ENCODE measurements at places on chromosomes 6 and 20. TPM values are rescaled to one million over a fixed set of nuclear protein-coding genes. Genes with fewer than 3 reads are reported as not detected.

GRCh38 chr20:5433352-5433751 lies 116.6 kb upstream of the PROKR2 start:
- no peaks in the 10 kb centered on the region for H3K27me3 ChIP-seq
- H3K4me3 ChIP-seq = no peak overlapping the region
- no peak for DNase-seq
- no peaks in the 10 kb centered on the region for H3K36me3 ChIP-seq
- no peaks in the 10 kb centered on the region for H3K4me1 ChIP-seq

- peak; percentile 76 for DNase-seq
- peaks cover 7% of the 10 kb centered on the region for H3K4me1 ChIP-seq
- peak within 1 kb of the TSS; percentile 52 for H3K4me3 ChIP-seq
- H3K27ac ChIP-seq = peak within 1 kb of the TSS; percentile 81
- no peaks in the 10 kb centered on the region for H3K27me3 ChIP-seq
Observed at GRCh38 chr6:31927242-31927862, at the start of gene C2. Gene C2 (plus strand): TSS chr6:31927717. CDS start chr6:31927753, 36 bp downstream.

DNA sequence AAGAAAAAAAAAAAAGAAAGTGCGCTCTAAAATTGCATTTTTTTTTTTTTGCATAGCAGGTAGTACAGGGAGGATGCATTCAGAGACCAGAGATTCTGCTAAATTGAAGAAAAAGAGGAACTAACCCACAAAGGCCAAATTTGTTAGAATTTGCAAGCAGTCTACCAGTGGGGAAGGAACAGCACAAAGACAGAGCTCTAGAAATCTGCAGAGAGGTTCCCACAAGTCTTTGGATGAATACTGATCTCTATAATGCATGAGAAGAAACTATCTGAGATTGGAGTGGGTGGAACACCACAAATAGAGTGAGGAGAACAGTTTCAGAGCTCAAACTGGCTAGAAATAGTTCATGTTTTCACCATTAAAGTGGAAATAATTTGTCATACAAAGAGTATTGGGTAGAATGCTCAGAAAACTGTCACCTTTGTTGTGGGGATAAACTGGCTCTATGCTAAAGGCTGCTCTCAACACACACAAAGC lies 79.6 kb upstream of the AHI1 start:
- H3K36me3 ChIP-seq = no peaks in the 10 kb centered on the region
- H3K4me1 ChIP-seq = no peaks in the 10 kb centered on the region
- H3K27me3 ChIP-seq = no peaks in the 10 kb centered on the region
- H3K27ac ChIP-seq = no peak overlapping the region
- DNase-seq = no peak

- H3K4me3 ChIP-seq = no peak overlapping the region
- no peaks in the 10 kb centered on the region for H3K36me3 ChIP-seq
- H3K4me1 ChIP-seq = no peaks in the 10 kb centered on the region
- no peaks in the 10 kb centered on the region for H3K27me3 ChIP-seq
- H3K27ac ChIP-seq = no peak overlapping the region
Observed at GRCh38 chr20:41287327-41287726, 30.2 kb downstream of the ZHX3 start.

DNA sequence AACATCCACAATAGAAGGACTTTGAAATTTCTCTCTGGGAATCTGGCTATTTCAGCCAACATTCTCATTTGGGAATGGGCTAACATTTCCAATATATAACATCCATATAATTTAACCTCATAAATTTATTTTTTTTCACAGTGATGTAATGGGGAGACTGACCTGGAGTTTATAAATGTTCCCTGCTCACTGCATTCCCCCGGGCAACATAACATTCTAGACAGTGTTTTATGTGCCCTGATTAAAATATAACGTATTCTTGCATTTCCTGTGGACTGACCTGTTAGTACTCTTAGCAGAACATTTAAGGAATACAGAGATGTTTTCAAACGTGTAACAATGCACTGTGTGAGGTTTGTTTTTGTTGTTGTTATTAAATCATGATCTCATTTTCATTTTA lies 20.9 kb downstream of the TSHZ2 start:
- no peak overlapping the region for H3K4me3 ChIP-seq
- H3K27me3 ChIP-seq = no peaks in the 10 kb centered on the region
- H3K4me1 ChIP-seq = no peaks in the 10 kb centered on the region
- H3K27ac ChIP-seq = no peak overlapping the region
- DNase-seq = no peak

GRCh38 chr20:33071198-33071597 lies 8.2 kb upstream of the BPIFB4 start:
- H3K27me3 ChIP-seq = no peaks in the 10 kb centered on the region
- H3K27ac ChIP-seq = no peak overlapping the region
- H3K4me3 ChIP-seq = no peak overlapping the region
- no peaks in the 10 kb centered on the region for H3K4me1 ChIP-seq
- DNase-seq = no peak

GRCh38 chr6:7073821-7074525 lies 33.8 kb upstream of the RREB1 start:
- H3K36me3 ChIP-seq = no peaks in the 10 kb centered on the region
- no peak overlapping the region for H3K27ac ChIP-seq
- DNase-seq = peak; percentile 73
- no peaks in the 10 kb centered on the region for H3K27me3 ChIP-seq
- H3K4me3 ChIP-seq = no peak overlapping the region
- H3K4me1 ChIP-seq = no peaks in the 10 kb centered on the region

DNA sequence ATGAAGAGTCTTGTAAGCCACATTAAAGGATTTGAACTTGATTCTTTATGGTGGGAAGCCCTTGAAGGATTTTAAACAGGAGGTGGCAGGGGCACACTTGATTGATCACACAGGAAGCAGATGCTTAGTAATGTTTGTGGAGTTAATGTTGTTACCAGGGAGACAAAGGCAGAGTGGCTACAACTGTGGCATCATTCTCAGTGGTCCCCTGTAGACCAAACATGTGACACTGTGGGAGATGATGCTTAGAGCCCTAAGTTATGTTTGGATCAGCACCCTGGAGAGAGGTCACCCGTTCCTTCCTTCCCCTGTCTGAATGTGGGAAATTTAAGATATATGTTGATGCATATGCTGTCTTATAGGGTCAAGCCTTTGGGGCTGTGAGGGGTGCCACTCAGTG lies 53.2 kb downstream of the EIF2S2 start:
- H3K27me3 ChIP-seq = no peaks in the 10 kb centered on the region
- no peak for DNase-seq
- no peak overlapping the region for H3K27ac ChIP-seq

DNA sequence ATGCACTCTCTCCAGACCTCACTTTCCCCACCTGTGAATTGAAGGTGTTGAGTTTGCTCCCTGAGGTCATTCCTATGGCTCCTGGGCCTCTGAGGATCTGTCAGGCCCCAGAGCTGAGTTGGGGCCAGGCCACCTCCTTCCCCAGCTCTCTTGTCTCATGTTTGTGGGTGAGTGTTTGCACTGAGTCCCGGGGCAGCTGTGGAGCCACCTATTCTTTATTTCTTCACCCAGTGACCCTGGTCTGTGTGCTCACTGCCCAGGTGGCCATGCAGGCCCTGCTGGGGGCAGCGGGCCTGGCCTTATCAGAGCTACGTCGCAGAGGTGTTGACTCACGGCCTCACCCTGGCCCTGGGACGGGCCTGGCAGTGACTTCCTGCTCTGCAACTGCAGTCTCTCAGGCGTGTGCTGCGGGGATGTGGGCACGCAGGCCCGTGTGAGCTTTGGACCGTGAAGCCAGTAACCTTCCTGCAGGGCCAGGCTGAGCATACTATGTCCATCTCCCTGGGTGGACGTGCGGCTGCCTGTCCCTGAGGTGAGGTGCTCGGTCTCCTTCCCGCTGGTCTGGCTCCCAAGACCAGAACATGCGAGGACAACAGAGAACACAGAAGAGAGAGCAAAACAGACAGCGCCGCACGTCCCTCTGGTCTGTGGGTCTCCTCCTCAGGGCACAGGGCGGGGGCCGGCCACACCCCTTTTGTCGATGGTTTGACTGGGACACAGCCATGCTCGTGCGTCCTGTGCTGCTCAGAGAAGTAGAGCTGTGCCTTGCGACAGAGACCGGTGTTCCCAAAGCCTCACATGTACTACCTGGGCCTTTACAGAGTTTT lies 12.1 kb downstream of the TMEM181 start:
- H3K36me3 ChIP-seq = peaks cover 6% of the 10 kb centered on the region
- peaks cover 23% of the 10 kb centered on the region for H3K4me1 ChIP-seq
- no peaks in the 10 kb centered on the region for H3K27me3 ChIP-seq

GRCh38 chr6:3329393-3330051 lies 70.8 kb downstream of the PSMG4 start:
- H3K36me3 ChIP-seq = no peaks in the 10 kb centered on the region
- H3K27ac ChIP-seq = no peak overlapping the region
- no peaks in the 10 kb centered on the region for H3K27me3 ChIP-seq

GRCh38 chr20:19758133-19758500 lies at the start of gene RIN2:
Gene RIN2 (plus strand): TSS chr20:19758258. CDS start chr20:19889602, 131,344 bp downstream.
- no peaks in the 10 kb centered on the region for H3K27me3 ChIP-seq
- peak; percentile 93 for DNase-seq
- H3K36me3 ChIP-seq = no peaks in the 10 kb centered on the region

GRCh38 chr6:88880021-88880420 lies 83.4 kb downstream of the RNGTT start:
- H3K4me3 ChIP-seq = no peak overlapping the region
- H3K27me3 ChIP-seq = no peaks in the 10 kb centered on the region
- H3K36me3 ChIP-seq = no peaks in the 10 kb centered on the region

GRCh38 chr6:33088258-33088930 lies 12.6 kb downstream of the HLA-DPB1 start:
- no peak for DNase-seq
- H3K27me3 ChIP-seq = peaks cover 5% of the 10 kb centered on the region
- H3K36me3 ChIP-seq = peaks cover 39% of the 10 kb centered on the region
- no peak overlapping the region for H3K27ac ChIP-seq
- no peaks in the 10 kb centered on the region for H3K4me1 ChIP-seq

DNA sequence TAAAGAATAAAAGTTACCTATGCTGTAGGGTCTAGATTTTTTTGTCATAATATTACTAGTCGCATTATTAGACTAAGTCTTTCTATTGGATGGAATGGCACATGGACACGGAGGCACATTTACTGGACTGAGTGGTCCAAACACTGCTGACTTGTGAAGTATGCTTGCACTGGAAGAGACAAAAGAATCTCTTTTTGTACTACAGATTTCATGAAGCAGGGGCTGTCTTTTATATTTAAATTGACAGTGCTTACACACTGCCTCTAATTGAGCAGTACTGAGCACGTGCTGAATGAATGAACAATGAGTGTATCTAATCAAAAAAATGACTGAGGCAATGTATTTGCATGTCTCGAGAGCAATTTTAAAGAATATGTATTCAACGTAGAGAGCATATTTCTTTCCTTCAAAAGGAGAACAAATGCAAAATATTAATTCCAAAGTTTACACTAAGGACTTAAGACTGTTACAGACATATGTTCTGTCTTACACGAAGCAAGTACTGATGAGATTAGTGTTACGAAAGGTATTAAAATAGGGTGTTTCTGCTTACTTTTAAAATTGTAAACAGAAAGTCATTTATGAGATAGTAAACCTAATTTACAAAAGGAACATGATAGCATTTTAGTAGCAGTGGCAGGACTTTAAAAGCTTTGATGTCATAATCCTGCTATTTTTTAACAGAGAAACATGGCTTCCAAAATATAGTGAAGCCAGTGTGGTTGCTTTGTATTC lies 8.3 kb downstream of the ELOVL2 start:
- no peak overlapping the region for H3K4me3 ChIP-seq
- H3K4me1 ChIP-seq = no peaks in the 10 kb centered on the region
- no peaks in the 10 kb centered on the region for H3K36me3 ChIP-seq
- peaks cover 32% of the 10 kb centered on the region for H3K27me3 ChIP-seq
- H3K27ac ChIP-seq = no peak overlapping the region

GRCh38 chr6:90406957-90407356 lies 110.3 kb upstream of the BACH2 start:
- no peaks in the 10 kb centered on the region for H3K36me3 ChIP-seq
- DNase-seq = no peak
- no peak overlapping the region for H3K27ac ChIP-seq
- H3K4me3 ChIP-seq = no peak overlapping the region
- no peaks in the 10 kb centered on the region for H3K27me3 ChIP-seq

DNA sequence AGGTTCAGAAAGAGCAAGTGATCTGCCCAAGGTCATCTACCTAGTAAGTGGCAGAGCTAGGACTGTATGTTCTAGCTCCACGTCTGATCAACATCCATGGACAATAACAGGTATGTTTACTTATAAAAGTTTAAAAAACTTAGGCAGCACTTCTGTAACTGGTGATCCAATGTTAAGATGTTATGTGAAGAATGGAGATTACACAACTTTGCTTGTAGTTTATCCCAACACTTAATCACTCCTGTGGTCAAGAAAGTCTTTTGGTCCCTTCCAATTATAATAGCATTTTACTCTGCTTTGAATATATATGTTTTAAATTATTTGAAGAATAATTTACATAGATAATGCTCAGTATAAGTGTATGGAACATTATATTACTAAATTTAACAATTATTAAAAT lies 4.8 kb downstream of the FBXO30 start:
- peaks cover 4% of the 10 kb centered on the region for H3K36me3 ChIP-seq
- no peak for DNase-seq
- no peak overlapping the region for H3K27ac ChIP-seq
- no peak overlapping the region for H3K4me3 ChIP-seq
- H3K4me1 ChIP-seq = peaks cover 31% of the 10 kb centered on the region

DNA sequence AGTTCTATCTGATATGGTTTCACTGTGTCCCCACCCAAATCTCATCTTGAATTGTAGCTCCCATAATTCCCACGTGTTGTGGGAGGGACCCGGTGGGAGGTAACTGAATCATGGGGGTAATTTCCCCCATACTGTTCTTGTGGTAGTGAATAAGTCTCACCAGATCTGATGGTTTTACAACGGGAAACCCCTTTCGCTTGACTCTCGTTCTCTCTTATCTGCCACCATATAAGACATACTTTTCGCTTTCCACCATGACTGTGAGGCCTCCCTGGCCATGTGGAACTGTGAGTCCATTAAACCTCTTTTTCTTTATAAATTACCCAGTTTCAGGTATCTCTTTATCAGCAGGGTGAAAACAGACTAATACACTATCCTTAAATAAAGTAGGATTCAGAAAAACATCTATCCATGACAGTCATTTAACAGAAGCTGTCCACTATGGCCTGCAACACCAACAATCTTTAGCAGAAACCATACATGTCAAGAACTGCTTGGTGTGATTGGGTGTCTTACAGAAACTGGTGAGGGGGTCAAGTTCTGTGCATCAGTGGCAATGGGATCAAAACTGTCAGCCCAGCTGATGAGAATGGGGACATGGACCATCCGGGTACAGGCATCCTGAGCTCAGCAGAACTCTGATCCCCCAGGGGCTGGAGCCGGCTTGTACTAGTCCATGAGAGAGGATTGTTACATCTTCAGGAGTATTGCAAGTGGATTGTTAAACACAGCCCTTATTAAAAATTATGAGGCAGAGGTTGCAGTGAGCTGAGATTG lies 59.2 kb downstream of the SCML4 start:
- H3K36me3 ChIP-seq = no peaks in the 10 kb centered on the region
- DNase-seq = no peak
- H3K27ac ChIP-seq = no peak overlapping the region
- H3K4me3 ChIP-seq = no peak overlapping the region
- no peaks in the 10 kb centered on the region for H3K27me3 ChIP-seq

GSTA2 gene
- total RNA-seq = not detected

GPSM3 gene
- total RNA-seq = 51.9 TPM

FRMD1 gene
- total RNA-seq = 0.09 TPM

PHACTR1 gene
- total RNA-seq = 72.8 TPM

SRF gene
- 33.6 TPM for total RNA-seq

TNNC2 gene
- 0.61 TPM for total RNA-seq

TSBP1 gene
- total RNA-seq = not detected

NOTCH4 gene
- total RNA-seq = 78.7 TPM

KAT14 gene
- total RNA-seq = 12.5 TPM

SIRPA gene
- total RNA-seq = 93.8 TPM

TREML2 gene
- 0.61 TPM for total RNA-seq

MYCT1 gene
- 23.5 TPM for total RNA-seq
